ENCODE measurements at places on chromosomes 3 and 15.

DNA sequence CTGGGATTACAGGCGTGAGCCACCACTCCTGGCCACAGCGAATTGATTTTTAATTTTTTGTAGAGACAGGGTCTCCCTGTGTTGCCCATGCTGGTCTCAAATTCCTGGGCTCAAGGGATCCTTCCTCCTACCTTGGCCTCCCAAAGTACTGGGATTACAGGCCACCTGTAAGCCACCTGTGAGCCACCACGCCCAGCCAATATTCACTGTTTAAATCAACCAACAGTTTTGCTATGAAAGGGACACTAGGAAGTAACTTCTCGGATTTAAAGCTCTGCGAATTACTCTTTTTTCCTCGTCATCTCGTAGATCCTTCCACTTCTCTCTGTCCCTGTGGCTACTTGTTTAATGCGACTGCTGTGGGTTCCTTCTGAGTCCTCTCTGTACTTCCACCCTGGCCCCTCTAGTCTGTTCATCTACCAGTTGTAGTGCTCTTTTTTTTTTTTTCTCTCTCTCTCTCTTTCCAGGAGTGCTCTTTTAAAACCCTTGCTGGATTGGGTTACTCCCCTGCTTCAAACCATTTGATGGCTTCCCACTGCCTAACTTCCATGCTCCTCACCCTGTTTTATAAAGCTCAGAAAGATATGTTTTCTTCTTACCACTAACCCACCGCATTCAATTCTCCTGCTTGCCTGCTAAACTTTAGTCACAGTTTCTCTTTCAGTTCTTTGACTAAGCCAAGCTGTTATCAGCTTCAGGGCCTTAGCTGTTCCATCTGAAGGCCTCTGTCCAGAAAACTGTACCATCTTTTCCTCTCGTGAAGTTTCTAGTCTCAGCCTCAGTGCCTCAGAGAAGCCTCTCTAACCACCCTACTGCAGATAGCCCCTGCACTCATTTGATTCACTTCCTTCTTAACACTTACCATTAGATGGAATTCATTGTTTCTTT lies 12.4 kb downstream of the RTF1 start:
- peak; percentile 57 for DNase-seq

- DNase-seq: no peak
Measured at GRCh38 chr3:13277196-13277813, 142.8 kb downstream of the NUP210 start.

- DNase-seq: no peak
Measured at GRCh38 chr3:196634224-196634623, 5.3 kb upstream of the NRROS start.

- no peak for DNase-seq
Measured at GRCh38 chr15:65312400-65312916, 8.0 kb downstream of the RNU5B-1 start.

DNA sequence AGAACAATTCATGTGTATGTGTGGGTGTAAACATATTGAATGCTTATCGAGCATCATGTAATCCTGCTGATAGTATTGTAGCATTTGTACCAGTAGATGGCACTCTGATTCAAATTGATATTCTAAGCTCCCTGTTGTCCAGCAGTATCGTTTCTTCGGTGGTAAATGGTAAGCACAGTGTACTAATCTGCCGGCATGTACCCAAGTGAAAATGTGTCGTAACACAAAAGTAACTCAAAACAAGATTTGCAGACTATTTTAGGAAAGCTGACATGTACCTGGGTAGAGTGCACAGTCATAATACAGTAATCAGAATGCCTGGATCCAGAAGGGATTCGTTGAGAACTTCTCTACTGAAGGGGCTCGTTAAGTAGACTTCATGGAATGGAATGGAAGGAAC lies 31.7 kb upstream of the MNS1 start:
- DNase-seq: peak; percentile 56

- no peak for DNase-seq
Measured at GRCh38 chr3:110900576-110900975, 171.0 kb upstream of the NECTIN3 start.

- no peak for DNase-seq
Measured at GRCh38 chr3:32423956-32424557, 32.4 kb downstream of the CMTM7 start.

DNA sequence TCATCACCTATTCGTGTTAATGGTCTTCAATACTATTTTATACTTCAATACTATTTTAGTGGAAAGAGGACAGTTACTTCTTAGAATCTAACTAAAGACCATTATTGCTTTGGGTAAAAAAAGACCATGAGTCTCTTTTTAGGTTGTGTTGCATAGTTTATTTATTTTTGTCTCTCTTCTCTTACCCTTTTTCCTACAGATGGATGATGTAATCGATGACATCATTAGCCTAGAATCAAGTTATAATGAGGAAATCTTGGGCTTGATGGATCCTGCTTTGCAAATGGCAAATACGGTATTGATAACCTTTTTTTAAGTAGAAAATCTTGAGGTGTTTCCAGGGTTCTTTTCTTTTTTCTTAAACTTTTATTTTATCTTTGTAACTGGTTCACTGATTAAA lies 58.5 kb upstream of the SAMMSON start:
- DNase-seq: no peak

GRCh38 chr15:86384186-86384585 lies 304.5 kb downstream of the AGBL1 start:
- no peak for DNase-seq

DNA sequence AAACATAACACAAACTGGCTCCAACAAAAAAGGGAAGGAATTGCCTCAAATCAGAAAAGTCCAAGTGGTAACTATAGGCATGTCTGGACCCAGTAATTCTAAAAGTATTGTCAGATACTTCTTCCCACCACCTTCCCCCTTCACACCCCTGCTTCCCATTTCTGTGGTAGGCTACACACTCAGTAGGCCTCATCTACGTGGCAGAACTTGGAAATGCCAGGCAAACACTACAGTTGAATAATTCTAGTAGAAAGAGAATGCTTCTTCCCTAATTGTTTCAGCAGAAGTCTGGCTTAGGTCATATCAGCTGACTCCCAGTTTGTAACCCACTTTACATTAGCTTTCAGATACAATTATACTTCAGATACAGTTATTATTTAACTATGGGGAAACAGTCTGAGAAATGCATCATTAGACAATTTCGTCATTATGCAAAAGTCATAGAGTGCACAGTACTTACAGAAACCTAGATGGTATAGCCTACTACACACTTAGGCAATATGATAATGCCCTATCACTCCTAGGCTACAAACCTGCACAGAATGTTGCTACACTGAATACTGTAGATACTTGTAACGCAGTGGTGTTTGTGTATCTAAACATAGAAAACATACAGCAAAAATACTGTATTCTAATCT lies 6.4 kb downstream of the SETMAR start:
- no peak for DNase-seq
